ENCODE measurements at places on chromosomes 7 and 10.

- DNase-seq = no peak
These were observed 6.5 kb upstream of the HERPUD2 start for GRCh38 chr7:35701287-35701900.

DNA sequence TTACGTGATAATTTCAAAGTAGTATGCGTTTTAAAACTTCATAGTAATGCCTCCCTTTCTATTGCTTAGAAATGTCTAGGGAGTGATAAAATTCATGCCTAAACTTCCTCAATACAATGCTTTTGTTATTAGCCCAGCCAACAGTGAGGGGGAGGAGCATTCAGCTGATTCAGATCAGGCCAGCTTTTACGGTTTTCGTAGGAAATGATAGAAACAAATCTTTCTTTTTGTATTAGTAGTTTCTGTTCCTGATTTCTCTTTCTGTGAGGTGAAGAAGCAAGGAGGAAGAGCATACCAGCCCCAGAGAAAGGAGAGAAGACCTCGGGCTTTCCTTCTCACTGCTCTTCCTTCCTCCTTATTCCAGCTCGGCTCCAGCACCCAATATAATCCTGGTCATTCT, 35.2 kb upstream of the ITPRID1 start:
- DNase-seq = no peak

DNA sequence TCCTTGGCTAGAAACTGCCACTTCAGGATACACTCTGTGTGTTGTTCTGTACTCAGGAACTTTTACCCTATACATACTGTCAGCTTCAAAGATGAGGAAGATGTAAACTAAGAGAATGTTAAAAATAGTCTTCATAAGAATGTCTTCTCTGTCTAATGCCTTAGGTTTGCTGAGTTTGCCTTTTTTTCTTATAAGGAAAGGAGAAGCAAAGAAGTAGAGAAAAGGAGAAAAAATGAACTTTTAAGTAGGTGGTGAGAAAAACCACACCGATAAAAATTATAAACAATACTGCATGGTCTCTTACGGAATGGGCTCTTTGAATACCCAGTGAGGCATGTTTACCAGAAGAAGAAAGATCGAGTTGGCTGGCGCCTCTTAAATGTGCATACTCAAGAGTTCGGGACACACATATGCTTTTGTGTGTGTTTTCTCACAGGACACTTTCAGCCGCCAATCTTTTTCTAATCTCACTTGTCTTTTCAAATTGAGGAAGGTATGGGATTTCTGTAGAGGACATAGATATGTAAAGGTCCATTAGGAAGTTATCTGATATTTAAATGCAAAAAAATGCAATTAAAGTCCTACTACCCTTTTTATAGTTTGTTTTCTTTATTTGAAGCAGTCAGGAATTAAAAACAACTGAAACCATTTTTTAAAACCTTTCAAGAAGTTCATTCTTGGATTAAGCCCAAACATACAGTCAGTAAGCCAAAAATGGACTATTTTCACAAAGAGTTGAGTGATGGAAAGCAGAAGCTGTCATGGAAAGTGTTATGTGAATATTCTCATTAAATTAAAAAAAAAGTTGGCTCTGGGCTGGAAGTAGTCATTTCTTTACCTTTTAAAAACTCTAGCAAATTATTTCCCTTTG, 100.6 kb upstream of the MDFIC start:
- DNase-seq = no peak

DNA sequence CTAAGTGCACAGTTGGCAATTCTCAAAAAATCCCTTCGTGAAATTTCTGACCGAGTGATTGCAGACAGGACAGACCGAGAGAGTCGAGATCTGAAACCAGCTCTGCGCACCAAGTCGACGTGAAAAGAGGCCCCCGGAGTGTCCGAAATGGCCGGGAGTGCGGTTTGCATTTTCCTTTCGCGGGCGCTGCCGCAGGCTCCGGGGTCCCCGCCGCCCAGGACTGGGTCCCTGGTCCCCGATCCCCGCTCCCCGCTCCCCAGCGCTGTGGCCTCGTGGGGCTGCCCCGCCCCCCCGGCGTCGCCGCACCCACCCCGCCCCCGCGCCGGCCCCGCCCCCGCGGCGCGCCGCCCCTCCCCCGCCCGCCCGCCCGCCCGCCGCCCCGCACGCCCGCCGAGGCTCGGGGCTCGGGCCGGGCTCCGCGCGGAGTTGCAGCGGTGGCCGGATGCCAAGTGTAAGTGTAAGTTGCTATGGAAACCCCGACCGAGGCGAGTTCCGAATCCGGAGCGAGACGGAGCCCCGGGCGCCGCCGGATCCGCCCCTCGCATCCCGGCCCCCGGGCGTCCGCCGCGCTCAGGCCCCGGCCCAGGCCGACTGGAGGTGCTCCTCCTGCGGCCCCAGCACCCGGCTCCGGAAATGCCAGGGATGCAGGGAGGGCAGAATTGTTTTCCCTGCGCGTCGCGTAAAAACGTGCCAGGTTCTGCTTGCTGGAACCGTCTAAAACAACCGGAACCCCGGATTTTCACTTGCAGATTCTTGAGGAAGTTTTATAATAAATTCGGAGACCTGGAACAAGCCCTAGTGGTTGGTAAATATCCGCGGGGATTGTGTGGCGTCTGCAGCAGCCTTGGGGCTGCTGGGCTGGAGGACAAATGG, 4.6 kb downstream of the BMI1 start:
- DNase-seq = no peak

DNA sequence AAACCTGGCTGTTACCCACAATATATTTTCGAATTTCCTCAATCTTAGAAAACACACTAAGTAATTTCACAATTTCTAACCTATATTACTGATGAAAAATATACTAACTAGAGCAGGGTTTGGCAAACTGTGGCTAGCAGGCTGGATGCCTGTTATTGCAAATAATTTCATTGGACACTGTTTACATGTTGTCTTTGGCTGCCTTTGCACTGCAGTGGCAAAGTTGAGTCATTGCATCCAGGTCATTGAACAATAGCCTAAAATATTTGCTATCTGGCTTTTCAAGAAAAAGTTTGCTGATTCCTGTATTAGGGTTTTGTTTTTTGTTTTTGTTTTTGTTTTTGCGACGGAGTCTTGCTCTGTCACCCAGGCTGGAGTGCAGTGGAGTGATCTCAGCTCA, 47.2 kb downstream of the KIF11 start:
- DNase-seq = no peak

GRCh38 chr7:3488829-3489228, 187.8 kb downstream of the SDK1 start:
- DNase-seq = no peak

GRCh38 chr7:117164620-117165019, 158.2 kb downstream of the WNT2 start:
- no peak for DNase-seq

GRCh38 chr7:116861717-116862116, 670 bp upstream of the CAPZA2 start:
- no peak for DNase-seq
